ENCODE measurements at places on chromosomes 1 and 21.

DNA sequence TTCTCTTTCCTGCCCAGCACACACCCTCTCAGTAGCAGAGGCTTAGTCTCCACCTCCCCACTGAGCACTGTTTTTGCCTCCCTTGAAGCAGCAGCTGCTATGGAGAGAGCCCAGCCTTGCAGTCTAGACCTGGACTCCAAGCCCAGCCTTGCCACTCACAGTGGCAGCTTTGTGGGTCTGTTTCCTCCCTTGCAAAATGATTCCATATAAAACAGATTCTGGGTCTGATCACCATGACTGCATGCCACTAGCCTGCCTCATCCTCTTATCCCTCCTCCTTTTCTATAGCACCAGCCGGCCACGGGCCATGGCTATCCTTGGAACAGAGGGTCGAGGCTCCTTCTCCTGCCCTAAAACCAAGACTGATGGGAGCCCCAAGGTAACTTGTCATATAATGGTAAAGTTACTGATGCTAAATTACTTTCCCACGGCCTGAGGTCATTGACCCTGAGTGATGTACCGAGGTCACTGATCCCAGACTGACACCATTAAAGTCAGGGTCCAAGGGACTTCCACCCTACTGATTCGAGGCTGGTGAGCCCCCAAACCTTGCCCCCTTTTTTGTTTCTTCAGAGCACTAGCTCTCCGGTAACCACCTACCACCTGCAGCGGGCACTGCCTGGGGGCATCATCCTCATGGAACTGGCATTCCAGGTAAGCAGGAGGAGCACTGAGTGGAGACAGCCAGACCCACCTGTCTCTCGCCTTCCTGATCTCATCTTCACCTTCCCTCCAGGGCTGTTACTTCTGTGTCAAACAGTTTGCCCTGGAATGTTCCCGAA is 7.9 kb downstream of the HYI start:
- DNase-seq = no peak

- no peak for DNase-seq
Measured at GRCh38 chr1:234716908-234717375, 107.0 kb upstream of the IRF2BP2 start.

- DNase-seq = no peak
Measured at GRCh38 chr1:9248341-9249262, 14.0 kb downstream of the H6PD start.

GRCh38 chr1:90839323-90839722 is 122.2 kb upstream of the BARHL2 start:
- DNase-seq = no peak

- DNase-seq = no peak
Measured at GRCh38 chr1:54335011-54335754, 71.0 kb downstream of the SSBP3 start.

DNA sequence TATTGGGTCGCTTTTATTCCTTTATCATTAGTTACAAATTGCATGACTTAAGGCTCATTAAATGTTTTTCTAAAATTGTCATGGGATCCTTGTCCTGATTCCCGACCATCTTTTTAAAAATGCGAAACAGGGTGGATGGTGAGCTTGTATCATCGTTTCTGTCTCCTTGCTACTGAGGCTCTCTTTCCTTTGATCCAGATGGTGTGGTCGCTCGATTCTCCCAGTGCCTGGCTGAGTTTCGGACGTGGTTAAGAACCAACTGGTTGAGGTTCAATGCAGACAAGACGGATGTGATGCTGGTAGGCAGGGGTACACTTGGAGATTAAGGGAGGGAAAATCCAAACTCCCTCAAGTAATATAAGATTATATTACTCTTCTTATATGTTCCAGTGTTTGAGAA is 1.2 kb downstream of the MIER1 start:
- DNase-seq = no peak

- DNase-seq = no peak
Measured at GRCh38 chr1:22334860-22335550, 116.6 kb upstream of the ZBTB40 start.

- no peak for DNase-seq
Measured at GRCh38 chr1:152185544-152186391, 26.7 kb upstream of the RPTN start.

DNA sequence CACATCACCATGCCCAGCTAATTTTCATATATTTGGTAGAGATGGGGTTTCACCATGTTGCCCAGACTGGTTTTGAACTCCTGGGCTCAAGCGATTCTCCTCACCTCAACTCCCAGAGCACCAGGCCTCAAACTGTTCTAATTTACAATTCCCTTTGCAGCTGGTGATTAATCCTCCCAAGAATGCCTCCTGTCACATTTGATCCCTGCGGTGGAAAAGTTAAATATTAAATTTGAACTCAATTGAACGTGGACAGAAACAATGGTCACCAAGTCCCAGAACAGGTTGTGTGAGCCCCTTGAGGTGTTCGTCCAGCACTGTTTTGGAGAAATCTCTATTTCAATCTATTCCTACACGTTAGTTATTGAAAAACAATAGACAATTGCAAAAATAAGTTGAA is 2.0 kb upstream of the ANKRD35 start:
- DNase-seq = no peak

DNA sequence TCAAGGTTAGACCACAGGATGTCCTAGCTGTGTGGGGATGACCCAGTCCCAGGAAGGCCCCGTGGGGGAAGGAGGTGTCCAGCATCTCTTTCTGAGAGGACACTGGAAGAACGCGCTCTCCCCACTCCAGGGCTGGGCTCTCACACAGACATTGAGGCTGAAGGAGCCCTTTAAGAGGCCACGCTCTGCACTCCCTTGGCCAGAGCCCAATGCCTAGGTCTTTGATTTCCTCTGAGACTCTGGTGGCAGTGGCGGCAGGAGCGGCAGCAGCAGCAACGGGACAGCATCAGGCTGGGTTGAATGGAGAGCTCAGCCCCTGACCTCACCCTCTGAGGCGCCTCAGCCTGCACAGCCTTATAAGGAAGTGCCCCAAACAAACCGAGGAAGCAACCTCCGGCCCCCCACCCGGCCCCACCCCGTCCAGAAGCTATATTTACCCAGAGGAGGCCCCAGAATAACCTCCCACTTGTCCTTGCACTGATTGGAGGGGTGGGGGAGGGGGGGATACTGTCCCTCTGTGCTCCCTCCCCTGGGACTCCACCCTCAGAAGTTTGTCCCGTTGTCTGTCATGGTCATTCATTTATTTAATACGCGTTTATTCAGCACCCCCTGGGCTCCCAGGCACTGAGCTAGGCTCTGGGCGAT is 12.3 kb downstream of the NES start:
- DNase-seq = no peak

DNA sequence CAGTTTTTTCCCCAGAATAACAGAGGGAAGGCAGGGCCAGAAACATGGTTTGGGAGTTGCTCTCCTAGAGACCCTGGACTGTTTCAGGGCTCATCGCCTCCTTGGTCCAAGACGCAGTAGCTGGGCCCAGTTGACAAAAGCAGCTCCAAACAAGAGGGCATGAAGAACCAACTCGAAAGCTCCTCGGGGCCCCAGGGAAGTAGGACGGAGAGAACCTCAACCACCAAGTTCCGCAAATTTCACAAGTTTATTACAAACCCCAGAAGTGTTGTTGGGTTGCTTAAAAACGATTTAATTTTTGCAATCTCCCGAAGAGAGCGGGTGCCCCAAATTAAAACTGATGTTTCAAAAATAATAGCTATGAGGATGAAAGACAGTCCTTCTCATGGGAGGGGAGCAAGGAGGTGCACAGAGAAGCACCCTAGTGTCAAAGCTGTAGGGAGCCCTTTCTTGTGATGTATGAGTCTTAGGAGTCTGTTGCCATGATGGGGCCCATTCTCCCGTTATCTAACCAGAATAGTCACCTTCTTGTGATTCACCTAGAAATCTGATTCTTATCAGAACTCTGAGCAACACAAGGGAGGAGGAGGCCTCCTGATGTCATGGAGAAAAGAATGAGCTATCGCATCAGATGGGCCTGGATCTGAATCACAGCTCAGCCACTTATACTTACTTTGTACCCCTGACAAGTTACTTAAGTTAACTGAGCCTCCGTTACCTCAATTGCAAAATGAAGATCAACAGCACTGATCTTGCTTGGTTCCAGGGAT is 165.7 kb upstream of the IRF2BP2 start:
- no peak for DNase-seq

DNA sequence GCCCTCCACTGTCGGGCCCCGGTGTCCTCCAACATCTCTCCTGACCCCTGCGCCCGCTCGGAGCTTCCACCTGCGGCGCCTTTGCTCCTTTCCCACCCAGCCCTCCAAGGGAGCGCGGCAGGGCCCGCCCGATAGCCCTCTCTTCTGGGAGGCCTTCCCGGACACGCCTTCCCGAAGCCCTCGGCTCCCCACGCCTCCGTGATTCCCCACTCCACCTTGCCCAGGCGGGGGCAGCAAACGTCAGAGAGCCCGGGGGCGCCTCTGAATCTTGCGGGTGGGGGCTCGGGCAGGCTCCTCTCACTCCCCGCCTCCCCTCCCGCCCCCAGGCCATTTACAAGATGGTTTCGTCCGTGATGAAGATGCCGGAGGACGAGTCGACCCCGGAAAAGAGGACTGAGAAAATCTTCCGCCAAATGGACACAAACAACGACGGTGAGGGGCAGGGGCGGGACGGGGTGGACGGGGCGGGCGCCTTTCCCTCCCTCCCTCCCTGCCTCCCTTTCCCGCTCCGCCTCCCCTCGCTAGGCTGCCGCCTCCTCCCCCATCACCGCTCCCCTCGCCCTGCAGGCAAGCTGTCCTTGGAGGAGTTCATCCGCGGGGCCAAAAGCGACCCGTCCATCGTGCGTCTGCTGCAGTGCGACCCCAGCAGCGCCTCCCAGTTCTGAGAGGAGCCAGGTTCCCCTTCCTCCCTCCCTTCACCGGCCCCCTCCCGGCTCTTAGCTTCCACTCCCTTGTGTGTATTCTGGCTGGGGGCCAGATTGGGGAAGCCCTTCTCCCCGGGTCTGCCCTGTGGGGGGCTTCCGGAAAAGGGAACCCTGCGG is 7.1 kb downstream of the HPCA start:
- DNase-seq = no peak

DNA sequence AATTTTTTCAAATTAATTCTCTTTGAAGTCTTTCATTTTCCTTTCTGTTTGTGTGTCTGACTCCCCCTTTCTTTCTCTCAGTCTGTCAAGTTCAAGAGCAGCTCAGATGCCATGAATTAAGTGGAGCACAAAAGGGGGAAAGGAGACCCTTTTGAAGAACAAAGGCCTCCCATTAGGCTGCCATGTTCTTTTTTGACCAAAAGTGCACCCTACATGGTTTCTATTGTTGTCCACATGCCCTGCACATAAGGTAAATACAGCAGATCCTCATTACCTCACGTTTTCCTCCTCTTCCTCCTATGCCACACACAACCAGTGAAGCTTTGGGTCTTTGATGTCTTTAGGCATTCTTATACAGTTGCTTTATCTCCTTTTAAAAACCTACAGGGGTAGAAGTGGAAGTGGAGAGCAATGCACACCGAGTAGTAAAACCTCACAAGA is 47.7 kb downstream of the POU2F1 start:
- no peak for DNase-seq
